ENCODE measurements at places on chromosomes 3 and 15. TPM values are rescaled to one million over a fixed set of nuclear protein-coding genes. Genes with fewer than 3 reads are reported as not detected.

Gene LRRN1
- 1.6 TPM for total RNA-seq

Gene NME9
- total RNA-seq = not detected

Gene PEX5L
- total RNA-seq = 0.99 TPM

Gene PAQR5
- total RNA-seq = 5.7 TPM

Gene UNC13C
- total RNA-seq = not detected

DNA sequence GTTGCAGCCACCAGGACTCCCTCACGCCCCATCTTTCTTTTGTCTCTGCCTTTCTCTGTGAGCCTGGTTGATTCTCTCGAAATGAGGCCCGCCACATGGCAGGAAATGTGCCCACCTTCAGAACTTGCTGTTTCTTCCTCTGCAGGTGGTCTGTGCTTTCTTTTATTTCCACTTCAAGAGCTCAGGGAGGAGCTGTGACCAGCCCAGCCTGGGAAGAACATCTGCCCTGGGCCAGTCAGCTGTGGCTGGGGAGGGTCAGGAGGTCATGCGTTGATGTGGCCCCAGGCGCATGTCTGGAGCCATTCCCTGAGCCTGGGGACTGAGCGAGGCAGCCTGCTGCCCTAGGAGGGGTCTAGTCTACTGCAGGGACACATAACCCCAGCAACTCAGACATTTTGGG lies 8.0 kb downstream of the FBLN2 start:
- DNase-seq = no peak

DNA sequence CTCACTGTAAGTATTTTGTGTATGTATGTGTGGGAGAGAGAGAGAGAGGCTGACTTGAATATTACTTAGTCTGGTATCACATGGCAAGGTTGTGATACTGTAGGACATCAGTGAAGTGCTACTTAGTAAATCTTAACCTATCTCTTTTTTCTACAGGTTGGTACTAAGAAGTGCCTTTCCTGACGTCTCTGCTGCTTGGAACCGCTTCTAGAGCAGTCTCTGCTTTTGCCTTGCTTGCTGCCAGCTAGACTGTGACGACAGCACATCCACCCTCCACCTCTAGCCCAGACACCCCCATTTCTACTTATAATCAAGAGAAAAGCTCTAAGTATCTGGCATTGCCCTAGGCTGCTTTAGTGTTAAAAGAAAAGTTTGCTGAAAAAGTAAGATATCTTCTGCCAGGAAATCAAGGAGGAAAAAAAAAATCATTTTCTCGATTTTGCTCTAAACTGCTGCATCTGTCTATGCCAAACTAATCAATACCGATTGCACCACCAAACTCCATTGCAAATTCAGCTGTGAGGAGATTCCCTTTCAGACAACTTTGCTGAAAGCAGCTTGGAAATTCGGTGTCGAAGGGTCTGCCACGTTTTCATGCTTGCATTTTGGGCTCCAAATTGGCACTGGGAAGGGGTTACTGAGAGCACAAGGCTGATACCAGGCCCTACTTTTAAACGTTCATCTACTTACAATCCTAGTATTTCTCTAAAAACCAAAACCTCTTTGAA lies 30.7 kb downstream of the MBNL1 start:
- DNase-seq = no peak

DNA sequence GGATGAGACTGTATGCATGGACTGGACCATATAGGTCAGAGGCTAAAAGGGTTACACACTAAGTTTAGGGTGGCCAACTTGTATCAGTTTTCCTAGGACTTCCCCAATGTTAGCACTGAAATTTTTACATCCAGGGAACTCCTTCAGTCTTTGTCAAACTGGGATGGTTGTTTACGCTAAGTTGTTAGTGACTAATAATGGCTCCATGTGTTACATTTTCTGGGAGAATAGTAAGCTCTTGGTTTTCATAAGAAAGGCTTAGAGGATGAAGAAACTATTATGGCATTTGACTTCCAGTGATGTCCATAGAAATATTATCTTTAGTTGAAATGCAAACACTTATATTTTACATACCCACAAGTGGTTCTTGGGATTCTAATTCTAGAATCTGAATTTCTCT lies 57.9 kb upstream of the ST3GAL6 start:
- no peak for DNase-seq

DNA sequence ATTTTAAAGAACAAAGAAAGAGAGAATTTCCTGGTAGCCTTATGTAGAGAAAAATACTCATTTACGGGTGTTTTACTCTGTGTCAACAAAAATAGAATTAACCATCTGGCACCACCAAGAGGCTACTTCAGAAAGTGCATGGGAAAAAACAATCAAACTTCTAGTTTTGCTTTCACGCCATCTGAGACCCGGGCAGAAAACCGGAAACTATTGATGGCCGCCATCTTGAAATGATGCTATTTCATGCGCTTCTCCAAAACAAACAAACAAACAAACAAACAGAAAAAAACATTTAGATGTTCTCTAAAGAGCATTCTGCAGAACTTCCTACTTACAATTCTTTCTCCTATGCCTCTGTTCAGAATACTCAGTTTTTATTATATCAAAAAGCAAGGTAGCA lies 49.4 kb upstream of the SYNPR start:
- DNase-seq = peak; percentile 66

- peak; percentile 71 for DNase-seq
These were observed 37.7 kb downstream of the AMOTL2 start for GRCh38 chr3:134336587-134336986.

GRCh38 chr3:135565546-135565945 lies 400.0 kb upstream of the PPP2R3A start:
- no peak for DNase-seq

DNA sequence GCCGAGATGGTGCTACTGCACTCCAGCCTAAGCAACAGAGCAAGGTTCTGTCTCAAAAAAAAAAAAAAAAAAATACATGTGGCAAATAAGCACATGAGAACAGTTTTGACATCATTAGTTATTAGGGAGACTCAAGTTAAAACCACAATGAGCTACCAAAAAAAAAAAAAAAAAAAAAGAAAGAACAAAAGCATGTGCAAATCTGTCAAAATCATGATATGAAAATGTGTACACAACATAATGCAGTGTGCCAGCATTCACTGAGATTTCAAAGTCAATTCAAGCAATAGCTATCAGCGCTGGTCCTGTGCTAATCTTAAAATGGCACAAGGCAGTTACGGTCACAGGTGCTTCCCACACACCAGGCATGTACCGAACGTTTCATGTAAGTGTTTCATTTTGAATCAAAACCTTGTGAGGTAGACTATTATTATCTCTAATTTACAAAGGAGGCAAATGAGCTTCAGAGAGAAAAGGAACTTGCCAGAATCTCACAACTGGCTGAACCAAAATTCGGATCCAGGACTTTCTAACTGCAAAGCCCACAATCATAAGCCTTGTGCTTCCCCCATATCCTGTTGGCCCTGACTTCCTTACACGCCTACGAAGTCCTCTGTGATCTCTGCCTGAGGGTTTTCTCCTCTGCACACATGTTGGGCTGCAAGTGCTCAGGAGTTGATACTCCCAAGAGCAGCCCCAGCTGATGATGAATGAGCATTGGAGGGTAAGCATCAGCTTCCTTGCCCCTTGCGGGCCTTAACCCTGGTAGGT lies 200.1 kb upstream of the PROK2 start:
- no peak for DNase-seq

- DNase-seq = no peak
These were observed 34.5 kb downstream of the TGFBR2 start for GRCh38 chr3:30640851-30641250.

DNA sequence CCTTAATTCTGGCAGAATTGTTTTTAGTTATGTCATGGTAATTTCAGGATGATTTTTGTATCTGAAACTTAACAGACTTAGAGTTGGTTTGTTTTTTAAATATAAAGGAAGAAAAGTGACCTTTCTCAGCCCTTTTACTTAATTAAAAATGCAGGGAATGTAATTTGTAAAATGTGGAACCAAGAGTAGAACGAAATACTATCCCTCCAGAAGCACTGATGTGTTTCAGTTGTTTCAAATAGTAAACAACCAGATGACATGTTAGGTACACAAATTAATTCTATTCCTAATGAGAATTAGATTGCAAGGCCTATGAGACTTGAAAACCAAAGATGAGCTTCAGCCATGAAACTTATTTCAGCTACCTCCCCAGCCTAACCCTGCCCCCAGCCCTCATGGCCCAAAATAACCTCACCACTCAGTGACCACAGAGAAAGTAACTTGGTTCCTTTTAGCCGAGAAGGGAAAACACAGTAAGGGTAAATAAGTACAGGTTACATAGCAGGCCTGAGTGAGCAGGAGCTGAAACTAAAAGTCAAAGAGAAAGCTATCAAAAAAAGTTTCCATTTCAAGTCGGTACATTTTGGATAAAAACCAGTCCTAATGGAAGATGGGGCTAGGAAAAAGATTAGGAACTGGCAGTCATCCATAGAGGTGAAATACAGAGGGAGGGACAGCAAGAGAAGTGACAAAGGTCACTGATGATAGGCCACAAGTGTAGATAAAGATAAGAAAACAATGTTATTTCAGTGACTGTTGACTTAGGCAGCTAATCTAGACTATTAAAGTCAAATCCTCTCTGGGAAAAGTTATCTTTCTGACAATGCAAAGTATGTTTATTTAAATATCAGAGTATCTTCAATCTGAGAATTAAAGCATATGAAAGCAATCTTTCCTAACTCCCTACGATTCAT lies 23.2 kb downstream of the SENP8 start:
- DNase-seq = no peak

- DNase-seq = no peak
These were observed 785.0 kb downstream of the PDCD6IP start for GRCh38 chr3:34583451-34583850.

DNA sequence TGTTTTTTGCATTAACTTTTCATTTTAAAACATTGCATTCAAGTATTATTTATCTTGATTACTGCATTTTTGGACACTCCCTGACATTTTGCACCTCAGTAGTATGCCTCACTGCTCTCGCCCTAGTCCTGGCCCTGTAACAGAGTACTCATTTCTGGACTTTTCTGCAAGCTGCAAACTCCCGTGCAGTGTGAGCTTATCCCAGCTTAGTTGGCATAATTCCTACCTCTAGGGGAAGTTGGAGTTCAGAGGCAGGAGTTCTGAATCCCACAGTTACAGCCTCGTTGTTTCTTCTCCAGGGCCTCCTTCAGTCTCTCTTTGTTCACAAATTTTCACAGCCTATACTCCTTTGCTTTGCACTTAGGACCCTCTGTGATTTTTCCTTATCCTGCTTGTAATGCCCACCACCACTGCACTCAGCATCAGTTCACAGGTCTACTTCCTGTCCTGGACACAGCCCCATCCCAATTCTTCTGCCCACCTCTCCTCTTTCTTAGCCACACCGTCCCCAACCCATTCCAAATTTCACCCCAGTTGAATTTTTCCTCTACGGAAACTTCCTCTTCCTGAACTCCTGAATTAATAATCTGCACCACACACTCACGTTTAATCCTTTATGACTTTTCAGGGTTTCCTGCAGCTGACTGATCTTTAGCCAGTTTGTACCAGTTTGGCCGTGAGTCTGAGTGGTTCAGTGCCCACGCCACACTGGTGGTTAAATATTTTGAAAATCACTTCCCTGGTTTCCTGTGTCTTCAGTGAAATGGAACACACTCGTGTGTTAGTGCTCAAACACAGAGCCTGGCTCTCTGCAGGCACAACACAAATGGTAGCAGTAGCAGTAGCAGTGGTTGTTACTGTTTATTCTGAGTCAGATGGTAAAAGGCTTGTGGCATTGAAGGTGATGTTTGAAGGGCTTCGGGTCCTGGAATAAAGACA lies 6.3 kb upstream of the CTSH start:
- DNase-seq = peak; percentile 44

GRCh38 chr15:50075319-50075718 lies 43.7 kb downstream of the ATP8B4 start:
- DNase-seq = no peak

- no peak for DNase-seq
These were observed 8.7 kb upstream of the CACNA2D2 start for GRCh38 chr3:50512131-50512530.

DNA sequence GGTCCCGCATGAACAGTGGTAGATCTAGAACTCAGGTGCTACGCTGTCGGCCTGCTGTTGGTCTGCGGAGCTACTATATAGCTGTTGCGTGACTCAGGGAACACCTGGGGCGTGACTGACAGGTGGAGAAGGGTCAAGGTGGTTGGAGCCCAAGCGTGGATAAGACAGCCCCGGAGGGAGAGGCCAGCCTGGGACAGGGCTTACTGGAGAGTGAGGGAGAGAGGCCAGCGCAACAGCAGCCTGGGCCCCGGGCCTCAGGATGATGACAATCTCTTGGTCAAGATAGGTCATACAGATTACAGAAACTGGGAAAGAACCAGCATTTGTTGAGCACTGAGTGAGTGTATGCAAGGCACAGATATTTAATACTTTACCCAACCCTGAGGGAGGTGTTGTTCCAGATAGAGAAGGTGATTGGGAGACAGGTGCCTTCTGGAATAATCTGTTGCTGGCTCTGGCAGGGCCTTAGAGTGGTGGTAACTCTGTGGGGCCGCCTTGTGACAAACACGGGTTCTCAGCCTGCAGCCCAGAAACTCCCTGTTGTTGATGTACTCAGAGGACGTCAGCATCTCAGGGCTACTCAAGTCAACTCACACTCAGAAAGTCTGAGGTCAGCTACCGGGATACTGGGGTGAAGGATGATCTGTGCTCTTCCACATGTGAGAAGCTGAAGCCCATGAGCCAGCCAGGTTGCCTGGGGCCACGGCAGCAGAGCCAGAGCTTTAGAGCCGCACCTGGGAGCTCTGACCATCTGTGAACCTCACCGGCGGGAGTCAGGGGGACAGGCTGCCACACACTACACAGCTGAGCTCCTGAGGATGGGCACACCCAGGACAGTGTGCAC lies 265.4 kb upstream of the HES1 start:
- DNase-seq = no peak

DNA sequence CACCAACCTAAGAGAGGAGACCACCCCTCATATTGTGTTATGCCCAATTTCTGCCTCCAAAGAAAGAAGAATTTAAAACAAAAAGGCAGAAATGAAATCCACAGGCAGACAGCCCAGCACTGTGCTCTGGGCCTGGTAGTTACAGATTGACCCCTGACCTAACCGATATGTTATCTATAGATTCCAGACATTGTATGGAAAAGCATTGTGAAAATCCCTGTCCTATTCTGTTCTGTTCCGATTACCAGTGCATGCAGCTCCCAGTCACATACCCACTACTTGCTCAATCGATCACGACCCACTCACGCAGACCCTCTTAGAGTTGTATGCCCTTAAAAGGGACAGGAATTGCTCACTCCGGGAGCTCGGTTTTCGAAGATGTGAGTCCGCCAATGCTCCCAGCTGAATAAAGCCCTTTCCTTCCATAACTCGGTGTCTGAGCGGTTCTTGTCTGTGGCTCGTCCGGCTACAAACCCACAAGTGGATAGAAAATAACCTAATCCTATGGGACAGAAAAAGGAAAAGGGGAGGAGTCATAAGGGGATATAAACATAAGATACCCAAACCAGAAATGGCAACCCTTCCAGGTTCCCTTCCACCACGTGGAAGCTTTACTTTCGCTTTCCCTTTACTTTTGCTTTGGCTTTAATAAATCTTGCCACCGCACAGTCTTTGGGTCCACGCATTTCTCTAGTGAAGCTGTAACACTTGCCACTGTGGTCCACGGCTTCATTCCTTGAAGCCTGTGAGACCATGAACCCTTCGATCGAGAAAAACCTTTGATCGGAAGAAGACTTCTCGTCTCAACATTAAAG lies 1.7 kb upstream of the CFAP91 start:
- DNase-seq = no peak

Data from H4 (cell line).